ENCODE measurements at places on chromosomes 13 and 19.

- no peak for DNase-seq
These were observed 189.0 kb upstream of the KLHL1 start for GRCh38 chr13:70297189-70297616.

DNA sequence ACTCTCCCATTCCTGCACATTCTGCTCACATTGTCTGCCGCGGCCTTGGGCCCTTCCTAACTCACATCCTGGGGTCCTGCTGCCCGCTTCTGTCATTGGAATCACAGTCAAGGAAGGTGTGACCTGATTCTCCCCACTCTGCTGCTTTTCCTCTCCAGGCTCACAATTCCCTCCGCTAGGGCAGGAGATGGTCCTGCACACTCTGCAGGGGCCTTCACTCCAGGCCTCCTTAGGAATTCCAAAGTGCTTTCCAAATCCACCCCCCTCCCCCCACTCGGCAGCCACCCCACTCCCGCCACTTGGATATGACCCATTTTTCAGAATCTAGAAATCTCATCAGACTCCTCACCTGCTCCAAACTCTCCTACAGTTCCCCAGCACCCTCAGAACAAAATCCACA, 3.1 kb upstream of the SLC5A5 start:
- DNase-seq, result no peak

GRCh38 chr19:45790942-45791341, 1.7 kb downstream of the DMWD start:
- DNase-seq, result no peak

DNA sequence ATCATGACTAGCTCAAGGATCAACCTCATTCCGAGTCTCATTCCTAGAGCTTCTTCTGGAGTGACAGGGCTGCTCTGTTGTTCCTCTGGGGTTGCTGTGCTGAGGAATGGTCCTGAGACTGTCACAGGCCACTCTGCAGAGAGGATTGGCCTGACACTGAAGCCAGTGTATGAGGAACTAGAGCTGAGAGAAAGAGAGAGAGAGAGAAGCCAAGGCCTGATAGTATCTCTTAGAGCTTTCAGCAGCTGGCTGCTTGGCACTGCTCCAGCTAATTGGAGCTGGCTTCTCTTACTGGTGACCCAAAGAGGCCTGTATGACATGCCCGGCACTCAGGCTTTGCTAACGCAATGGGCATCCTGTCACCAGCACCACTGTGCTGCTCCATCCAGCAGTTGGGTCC, 73.4 kb upstream of the FLT1 start:
- DNase-seq, result no peak

GRCh38 chr19:28905996-28906395, 307.0 kb downstream of the UQCRFS1 start:
- no peak for DNase-seq

- DNase-seq, result peak; percentile 39
These were observed at the start of gene MEF2B for GRCh38 chr19:19170053-19170872. Gene MEF2B (minus strand): TSS chr19:19170263. CDS start chr19:19150735, 19,528 bp downstream.

DNA sequence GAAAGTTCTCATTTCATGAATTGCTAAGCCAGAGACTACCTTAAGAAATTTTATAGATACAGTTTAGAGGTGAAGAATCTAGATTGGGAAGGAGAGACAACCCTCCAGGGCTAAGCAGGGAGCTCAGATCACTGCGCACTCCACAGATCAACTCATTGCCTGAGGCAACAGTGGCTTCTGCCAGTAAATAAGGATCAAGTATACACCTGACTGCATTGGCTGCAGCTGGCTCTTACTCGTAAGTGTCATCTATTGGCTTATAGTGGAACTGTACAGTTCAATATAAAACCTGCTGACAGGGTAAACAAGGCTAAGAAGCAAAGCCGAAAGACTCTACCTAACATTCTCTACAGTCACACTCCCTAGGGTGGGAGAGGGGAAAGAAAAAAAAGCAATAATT, 18.0 kb upstream of the C1QTNF9B start:
- no peak for DNase-seq

DNA sequence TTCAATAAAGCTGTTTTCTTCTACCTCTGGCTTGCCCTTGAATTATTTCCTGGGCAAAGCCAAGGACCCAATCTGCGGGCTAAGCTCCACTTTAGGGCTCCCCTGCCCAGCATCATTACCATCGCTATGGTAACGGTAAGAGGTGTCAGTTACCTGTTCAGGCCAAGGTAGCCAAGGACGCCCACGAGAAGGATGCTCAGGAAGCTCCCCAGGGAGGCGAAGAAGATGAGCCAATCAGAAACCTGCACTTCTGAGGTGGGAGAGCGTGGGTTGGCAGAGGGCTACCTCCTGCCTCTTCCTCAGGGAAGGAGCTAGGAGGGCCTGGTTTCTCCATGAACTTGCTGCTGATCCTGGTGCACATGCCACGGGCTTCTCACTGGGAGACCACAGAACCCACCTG, 24.7 kb downstream of the IL12RB1 start:
- DNase-seq, result no peak

- DNase-seq, result no peak
These were observed 789.2 kb downstream of the PCDH9 start for GRCh38 chr13:66440938-66441337.

GRCh38 chr19:52734331-52734892, 432 bp downstream of the ZNF611 start:
- DNase-seq, result no peak

- no peak for DNase-seq
These were observed 1109.1 kb upstream of the MIR17HG start for GRCh38 chr13:90238413-90238812.

DNA sequence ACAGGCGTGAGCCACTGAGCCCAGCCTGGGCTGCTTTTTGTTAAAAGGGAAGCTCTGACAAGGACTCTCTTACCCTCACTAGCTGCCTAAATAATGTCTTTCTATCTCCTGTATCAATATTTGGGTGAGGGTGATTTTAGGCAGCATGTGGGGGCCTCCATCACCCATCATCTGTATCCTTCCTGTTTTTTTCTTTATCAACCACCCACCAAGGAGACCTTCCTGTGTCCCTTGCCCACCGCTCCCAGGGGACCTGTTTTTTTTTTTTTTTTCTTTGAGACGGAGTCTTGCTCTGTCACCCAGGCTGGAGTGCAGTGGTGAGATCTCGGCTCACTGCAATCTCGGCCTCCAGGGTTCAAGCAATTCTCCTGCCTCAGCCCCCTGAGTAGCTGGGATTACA, 5.4 kb upstream of the NDUFB7 start:
- DNase-seq, result no peak

GRCh38 chr19:10256970-10257615, 5.1 kb downstream of the MRPL4 start:
- no peak for DNase-seq

DNA sequence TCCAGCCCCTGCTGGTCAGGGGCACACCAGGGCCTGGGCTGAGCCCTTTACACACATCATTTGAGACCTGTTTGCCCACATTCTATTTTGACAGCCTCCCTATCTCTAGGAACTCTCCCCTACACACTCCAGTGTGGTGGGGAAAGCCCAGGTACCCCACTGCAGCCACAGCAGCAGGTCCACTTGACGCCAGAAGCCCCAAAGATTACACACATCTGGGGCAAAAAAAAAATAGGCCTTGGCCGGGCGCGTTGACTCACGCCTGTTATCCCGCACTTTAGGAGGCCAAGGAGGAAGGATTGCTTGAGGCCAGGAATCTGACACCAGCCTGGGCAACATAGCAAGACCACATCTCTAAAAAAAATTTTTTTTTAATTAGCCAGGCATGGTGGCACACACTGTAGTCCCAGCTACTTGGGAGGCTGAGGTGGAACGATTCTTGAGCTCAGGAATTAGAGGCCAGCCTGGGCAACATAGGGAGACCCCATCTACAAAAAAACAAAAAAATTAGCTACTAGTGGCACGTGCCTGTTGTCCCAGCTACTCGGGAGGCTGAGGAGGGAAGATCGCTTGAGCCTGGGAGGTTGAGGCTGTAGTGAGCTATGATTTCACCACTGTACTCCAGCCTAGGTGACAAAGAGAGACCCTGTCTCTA, 18.0 kb upstream of the CD22 start:
- no peak for DNase-seq

- no peak for DNase-seq
These were observed 433.3 kb upstream of the KLF12 start for GRCh38 chr13:74567485-74567884.

- DNase-seq, result no peak
These were observed 464 bp upstream of the ZFP14 start for GRCh38 chr19:36379510-36379819.

DNA sequence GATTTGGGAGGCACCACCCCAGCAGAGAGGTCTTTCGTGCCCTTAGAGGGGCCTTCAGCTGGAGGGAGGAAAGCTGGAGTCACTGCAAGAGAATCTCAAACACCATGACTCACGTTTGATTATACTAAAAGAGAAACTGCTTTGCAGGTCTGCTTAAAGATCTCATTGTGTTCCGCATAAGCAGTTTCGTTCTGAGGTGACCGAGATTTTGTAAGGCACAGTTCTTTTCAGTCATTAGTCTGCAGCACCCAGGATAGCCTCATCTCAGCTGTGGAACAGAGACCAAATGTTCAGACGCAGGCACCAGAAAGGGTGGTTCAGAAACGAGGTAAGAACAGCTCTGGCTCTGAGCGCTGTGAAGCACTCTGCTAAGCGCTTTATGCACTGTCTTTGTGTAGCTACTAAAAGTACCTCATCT, 71.2 kb upstream of the GTF3A start:
- DNase-seq, result no peak

DNA sequence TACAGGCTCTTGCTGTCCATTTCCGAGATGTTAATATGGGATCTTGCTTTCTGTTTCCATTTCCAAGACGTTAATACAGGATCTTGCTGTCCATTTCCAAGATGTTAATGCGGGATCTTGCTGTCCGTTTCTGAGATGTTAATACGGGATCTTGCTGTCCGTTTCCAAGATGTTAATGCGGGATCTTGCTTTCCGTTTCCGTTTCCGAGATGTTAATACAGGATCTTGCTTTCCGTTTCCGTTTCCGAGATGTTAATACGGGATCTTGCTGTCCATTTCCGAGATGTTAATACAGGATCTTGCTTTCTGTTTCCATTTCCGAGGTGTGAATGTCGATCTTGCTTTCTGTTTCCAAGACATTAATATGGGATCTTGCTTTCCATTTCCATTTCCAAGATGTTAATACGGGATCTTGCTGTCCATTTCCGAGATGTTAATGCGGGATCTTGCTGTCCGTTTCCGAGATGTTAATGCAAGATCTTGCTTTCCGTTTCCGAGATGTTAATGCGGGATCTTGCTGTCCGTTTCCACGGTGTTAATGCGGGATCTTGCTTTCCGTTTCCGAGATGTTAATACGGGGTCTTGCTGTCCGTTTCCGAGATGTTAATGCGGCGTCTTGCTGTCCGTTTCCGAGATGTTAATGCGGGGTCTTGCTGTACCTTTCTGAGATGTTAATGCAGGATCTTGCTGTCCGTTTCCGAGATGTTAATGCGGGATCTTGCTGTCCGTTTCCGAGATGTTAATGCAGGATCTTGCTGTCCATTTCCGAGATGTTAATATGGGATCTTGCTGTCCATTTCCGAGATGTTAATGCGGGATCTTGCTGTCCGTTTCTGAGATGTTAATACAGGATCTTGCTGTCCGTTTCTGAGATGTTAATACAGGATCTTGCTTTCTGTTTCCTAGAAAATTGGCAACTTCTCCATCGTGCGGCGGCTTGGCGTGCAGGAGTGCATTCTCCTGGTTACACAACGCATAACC, 38.3 kb downstream of the PEX11G start:
- no peak for DNase-seq

- no peak for DNase-seq
These were observed 270.2 kb downstream of the IRS2 start for GRCh38 chr13:109516186-109516585.

GRCh38 chr13:101978552-101979315, 423.1 kb downstream of the FGF14 start:
- no peak for DNase-seq

DNA sequence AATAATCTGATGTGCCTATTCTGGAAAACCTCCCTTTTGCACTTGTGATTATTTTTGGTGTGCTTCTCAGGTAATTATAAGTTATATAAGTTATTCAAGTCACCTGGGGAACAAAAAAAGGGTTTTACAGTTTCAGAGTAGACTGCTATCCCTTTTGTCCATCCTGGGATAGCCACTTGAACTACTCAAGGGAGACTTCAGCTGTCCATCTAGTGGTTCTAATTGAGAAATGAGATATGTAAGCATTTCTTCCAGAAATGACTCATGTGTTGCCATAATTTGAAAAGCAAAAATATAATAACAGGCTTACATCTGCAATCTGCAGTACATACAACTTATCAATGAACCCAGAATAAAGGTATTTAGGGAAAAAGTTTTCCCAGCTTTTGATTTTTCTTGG, 20.4 kb downstream of the UBL3 start:
- no peak for DNase-seq

- no peak for DNase-seq
These were observed 14.6 kb downstream of the ACER1 start for GRCh38 chr19:6318772-6319171.

DNA sequence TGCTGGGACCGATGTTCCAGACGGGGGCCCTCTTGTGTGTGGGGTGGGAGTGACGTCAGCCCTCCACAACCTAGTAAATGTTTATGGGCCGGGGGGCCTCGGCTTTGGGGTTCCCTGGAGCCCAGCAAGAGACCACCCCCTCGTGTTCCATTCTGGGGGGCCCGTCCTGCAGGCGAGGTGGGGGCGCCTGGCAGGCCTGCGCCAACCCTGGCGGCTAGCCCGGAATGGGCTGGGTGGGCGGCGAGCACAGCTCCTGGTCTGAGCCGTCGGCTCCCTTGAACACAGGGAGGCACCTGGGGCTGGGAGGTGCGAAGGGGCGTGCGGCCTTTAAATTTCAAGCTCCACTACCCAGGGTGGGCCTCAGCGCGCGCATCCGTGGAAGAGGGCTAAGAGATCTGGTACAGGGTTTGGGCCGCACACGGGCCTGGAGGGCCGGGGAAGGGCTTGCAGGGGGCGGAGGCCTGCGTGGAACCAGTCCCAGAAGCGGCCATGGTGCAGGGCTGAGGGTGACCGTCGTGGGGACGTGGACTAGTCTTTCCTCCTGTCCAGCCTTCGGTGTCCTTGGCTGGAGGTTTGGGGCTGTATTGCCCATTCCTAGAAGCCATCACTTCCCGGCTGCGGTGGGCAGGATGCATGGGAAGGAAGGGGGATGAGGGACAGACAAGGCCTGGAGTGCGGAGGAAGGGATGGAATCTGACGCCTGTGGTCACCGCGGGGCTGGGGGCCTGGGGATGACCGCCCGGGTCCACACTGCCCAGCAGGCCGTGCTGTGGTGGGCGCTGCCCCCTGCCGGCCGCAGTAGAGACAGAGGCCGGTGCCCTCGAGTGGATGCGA, 11.4 kb downstream of the NDUFA11 start:
- no peak for DNase-seq

DNA sequence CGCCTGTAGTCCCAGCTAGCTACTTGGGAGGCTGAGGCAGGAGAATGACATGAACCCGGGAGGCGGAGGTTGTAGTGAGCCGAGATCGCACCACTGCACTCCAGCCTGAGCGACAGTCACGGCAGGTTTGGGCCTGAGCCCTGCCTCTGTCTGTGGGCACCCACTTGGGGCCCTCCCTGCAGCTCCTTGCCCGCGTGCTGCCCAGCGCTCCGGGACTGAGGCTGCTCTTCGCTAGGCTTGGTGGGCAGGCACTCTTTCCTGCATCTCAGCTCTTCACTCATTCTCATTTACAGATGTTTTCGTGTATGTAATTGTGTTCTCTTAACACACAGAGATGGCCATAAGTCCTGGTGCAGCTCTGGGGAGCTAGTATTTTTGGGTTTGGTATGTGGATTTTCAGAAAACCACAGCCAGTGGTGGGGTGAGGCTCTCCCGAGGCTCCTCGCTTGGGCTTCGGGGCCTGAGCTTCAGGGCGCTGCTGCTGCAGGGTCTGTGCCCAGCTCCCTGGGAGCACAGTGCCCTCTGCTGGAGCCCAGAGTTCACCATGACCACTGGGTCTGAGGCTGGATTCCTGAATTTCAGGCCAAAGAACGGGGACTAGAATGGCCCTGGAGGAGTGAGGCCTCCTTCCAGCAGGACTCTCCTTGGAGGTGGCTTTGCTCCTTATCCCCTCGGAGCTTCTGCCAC, 15.2 kb downstream of the UPF1 start:
- DNase-seq, result no peak

Data from NCI-H524 treated with DMSO at 0.1 percent for 48 hours (cell line).